ENCODE measurements at places on chromosomes 3 and 15.

DNA sequence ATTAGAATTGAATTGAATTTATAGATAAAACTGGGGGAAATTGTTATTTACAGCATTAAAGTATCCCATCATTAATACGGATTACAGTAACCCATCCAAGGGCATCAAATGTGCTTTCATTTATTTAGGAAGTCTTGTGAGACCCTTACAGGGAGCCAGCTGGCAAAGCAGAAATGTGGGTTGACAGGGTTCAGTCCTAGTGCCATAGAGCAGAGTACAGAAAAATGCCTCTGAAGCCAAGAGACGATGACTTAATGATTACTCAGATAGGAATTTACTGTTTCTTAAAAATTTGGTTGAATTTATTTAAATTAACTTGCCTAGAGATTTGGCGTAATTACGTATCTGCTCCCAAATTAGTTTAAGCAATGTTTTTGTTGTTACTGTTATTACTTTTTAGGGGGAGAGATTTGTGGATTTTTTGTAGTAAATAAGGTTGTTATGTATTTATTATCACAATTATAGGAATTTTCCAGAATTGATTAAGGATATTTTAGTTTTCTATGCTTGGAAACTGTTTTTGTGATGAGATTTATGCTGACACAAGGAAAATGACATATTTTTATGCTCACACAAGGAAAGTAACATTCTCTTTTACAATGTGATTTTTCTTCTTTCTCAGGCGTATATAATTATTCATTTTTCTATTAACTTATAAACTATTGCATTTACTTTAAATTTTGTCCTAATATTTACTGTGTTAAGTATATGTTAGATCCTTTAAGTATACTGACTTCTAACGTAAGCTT is 152.0 kb downstream of the EPHA6 start:
- no peak for DNase-seq

GRCh38 chr3:58580826-58581327 is 3.7 kb upstream of the FAM107A start:
- no peak for DNase-seq

- peak; percentile 26 for DNase-seq
Observed at GRCh38 chr15:40080847-40081246, 27.8 kb downstream of the BMF start.

DNA sequence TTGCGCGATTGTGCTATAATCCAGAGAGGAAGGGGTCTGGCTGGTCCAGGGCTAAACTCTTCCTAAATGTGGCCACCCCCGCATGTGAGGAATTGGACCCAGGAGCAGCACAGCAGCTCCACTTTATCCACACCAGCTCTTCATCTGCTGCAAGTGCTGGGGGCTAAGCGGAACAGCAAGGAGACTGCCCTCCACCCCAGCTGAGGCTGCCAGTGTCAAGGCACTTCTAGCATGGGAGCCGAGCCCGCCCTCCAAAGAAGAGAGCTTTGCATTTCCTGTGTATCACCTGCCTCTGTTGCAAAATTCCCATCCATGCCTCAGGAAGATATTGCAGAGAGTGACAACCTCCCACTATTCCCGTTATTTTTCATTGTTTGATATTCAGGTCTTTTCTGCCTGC is 333.6 kb downstream of the ARRDC4 start:
- DNase-seq: no peak

- no peak for DNase-seq
Observed at GRCh38 chr15:94910166-94910565, 678.8 kb downstream of the MCTP2 start.

DNA sequence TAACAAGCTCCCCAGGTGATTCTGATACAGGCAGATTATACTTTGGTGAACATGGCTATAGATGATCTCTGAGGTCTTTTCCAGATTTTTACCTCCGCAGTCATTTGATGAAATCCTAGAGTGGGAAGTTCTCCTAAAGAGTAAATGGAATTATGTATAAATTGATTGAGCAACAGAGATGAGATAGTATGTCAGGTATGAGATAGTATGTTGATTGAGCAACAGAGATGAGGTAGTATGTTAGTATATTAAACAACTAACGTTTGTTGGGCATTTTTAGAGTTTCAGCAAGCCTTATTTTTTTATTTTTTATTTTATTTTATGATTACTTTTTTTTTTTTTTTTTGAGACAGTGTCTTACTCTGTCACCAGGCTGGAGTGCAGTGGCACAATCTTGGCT is 265.0 kb upstream of the SOX2 start:
- DNase-seq: no peak

- DNase-seq: no peak
Observed at GRCh38 chr15:64324165-64324877, 31.7 kb downstream of the CSNK1G1 start.

DNA sequence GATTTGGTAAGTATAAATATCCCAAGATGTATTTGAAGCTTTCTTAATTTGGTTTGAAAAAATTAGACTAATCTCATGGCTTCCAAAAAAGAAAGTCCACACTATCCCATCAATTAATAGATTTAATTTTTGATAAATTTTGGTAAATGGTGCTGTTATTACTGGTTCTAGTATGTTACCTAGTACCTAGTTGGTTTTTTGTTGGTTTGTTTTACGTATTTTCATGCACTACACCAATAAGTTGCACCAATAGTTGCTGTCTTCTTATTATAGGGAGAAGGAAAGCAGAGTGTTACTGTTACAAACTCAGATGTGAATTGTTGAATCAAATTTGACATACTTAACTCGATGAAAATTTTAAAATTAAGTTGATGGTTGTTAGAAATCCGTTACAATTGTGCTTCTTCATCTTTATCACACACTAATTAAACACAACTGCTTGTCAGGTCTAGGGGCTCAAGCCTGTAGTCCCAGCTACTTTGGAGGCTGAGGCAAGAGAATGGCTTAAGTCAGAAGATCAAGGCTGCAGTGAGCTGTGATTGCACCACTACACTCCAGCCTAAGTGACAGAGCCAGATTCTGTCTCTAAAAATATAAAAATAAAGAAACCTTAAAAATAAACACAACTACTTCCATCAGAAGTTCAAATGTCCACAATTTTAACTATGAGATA is 23.1 kb upstream of the MBNL1 start:
- DNase-seq: no peak

DNA sequence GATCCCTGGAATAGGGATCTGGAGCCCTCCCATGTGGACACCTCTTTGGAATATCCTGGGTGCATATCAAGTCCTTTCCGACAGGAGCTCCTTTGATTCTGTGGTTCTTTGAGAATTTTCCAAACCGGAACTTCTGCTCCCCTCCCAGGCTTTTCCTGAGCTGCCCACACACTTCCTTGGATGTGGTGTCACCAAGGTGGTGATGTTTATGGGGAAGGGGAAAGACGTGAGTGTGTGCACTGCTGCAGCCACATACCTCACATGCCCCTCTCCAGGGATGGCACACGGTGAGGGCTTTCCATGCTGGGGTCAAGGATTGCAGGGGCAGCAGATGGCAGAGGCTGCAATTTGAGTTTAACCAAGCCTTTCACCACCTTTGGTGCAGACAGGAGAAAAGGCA is 27.9 kb upstream of the PSTPIP1 start:
- no peak for DNase-seq

DNA sequence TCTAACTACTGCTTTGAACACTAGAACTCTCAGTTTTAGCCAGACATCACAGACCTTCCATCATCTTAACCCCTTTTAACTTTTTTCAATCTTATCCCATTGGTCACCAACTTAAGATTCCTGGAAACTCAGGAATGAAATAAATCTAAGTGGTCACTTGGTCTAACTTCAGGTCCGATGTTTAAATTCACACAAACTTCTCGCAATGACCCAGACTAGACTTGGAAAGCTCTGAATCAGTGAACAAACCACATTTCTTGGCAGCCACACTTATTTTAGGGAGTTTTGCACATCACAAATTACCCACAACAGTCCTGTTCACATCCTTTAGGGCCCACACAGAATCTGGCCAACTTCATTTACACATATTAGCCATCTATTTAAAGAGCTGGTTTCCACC is 118.9 kb downstream of the MAGI1 start:
- DNase-seq: no peak

GRCh38 chr15:93283854-93284253 is 194.8 kb upstream of the RGMA start:
- no peak for DNase-seq

DNA sequence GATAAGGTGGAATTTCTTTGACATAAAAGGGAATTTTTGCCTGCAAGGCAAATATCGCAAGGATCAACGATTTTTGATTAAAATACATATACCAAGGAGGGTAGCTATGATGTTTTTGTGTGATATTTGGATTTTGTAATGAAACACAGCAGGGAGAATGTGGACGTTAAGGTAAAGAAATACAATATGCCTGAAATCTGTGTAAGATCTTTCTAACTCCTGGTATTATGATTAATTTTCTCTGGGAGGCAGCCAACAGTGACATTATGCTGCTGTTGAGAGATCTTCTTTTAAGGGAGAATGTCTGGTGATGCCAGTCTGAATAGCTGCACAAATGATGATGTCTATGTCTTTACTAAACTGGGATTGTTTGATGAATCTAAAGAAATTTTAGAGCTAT is 972.2 kb downstream of the SQOR start:
- no peak for DNase-seq

DNA sequence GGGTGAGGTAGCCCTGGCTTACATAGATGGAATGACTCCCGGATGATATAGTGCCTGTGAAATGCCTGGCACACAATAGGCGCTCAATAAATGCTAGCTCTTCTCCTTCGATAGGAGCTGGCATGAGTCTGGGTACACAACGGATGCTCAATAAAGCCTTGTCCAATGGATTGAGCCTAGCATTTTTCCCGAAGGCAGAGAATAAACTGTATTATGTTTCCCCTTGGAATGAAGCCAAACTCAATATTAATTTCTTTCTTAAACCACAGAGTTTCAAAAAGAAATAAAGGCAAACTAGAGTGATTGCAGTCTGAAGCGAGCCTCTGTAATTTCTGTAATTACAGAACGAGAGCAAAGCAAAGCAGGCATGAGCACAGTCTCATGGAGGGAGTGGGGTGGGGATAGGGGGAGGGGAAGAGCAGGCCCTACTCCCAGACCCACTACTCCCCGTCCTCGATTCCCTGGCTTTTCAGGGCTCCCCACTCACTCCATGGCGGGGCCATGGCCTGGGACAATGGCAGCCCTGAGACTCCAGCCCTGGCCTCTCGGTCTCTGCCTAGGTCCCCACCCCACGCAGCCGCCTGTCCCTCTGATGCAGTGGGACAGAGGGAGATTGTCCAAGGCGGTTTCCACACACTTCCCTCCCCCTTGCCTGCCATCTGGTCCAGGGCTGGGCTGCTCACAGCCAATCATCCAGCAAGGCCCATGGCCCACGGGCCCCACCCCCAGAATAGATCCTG is 18.0 kb downstream of the SLC6A1 start:
- peak; percentile 93 for DNase-seq

DNA sequence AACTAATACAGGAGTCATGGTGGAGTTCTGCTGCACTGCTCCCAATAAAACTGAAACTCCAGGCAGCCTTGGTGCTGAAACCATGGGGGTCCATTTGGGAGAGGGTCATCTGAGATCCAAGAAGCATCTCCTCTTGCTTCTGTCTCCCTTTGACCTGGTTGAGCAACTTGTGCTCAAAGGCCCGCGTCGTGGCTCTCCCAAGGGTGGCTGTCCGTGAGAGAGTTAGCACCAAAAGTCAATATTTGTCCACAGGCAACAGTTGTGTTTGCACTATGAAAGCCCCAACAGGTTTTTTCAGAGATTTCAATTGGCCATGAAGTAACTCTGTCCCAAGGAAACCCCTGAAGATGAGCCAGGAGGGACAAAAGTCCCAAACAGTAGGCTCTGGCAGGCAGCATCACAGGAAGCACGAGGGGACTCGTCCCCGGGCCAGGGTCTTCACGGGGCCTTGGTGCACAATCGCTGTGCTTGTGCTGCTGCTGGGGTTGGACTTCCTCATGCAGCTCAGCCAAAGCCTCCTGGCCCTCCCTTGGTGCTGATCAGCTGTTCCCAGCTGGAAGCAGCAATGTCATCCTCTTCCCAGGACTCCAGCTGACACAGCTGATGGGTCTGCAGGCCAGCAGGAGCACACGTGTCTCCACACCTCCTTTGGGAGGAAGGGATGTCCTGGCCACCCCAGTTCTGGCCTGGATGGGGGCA is 39.4 kb upstream of the WNT5A start:
- DNase-seq: no peak

- no peak for DNase-seq
Observed at GRCh38 chr15:35562641-35563040, 16.7 kb upstream of the DPH6 start.

- DNase-seq: peak; percentile 31
Observed at GRCh38 chr3:171346582-171347300, 113.5 kb downstream of the TNIK start.

- DNase-seq: no peak
Observed at GRCh38 chr3:177340243-177340830, 143.1 kb upstream of the TBL1XR1 start.

GRCh38 chr15:41286665-41287333 is 45.6 kb downstream of the OIP5 start:
- no peak for DNase-seq

DNA sequence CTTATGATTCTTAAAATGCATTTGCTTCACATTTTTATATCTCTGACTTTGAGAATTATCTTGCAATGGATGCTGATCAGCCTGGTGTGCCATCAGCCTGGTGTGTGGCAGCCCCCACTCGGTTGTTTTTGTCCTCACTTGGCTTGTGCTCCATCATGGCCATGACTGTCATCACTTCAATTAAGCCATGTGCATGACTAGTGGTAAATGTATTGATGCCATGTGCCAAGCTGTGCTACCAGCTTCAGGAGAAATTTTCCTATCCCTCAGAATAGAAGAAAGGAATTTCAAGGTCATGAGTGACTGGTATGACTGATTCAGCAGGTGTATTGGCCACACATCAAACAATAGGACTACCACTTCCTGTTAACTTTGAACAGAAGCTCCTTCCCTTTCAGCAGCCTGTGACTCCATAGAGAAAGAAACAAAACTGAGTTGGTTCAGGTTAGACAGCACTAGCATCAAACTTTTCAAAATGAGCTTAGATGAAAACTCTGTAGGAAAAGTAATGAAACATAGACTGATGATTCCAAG is 251.7 kb downstream of the GRM7 start:
- no peak for DNase-seq

DNA sequence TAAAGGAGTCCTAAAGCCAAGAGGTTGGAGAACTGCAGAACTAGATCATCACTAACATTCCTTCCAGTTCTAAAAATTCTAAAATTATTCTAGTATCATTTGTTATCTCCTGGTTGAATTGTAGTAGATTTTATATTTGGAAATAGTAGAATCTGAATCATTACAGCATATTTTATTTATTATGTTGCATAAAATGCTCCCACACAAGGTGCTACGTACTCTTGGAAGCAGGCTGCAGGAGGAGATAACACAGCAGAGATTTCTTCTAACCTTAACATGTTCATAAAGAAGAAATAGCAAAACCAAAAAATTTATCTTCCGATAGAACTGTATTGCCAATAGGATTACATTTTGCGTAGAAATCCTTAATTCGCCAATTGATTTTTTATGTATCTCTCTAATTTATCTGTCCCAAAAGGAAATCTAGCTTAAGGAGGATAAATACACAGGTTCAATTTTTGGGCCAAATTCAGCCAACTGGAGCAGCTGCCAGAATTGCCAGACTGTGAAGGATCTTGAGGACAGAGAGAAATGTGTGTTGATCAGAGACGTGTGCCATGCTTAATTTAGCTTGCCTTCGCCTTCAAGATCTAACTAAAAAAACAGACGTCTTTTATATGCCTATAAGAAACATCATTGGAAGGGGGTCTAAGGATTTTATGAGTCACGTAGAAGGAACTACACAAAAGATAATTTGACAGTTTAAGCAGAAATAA is 134.4 kb upstream of the MITF start:
- no peak for DNase-seq
